ENCODE measurements at places on chromosomes 11 and 22.

DNA sequence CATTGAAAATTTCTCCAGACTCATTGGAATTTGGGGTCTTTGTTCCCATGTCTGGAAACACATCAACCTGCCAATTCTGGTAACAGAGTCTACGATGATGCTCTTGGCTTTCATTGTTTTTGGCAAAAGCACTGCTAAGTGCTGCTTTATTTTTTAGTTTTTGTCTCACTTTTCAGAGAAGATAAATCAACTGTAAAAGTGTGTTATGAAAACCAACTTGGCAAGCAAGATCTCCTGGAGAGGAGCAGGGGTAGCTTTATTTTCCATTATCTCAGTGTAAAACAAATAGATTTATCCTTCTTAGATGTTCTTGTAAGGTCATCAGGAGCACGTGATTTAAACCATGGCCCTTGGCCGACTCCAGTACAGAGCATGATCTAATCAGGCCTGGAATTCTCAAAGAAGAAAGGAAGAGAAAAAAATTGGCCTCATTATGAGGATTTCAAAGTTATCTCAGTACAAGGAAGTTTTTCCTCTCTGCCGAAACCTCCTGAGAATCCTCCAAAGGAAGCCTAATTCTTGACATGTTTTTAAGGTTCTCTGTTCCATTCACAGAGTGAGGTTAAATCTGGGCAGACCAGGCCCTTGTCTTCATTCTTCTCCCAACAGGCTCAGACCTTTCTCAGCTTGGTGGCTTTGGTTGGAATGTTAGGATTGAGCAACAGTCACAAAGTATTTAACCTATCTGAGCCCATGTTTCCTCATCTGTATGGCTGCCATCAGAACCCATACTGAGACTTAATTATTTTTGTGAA, 16.4 kb upstream of the PAMR1 start:
- no peak overlapping the region for H3K4me3 ChIP-seq
- H3K36me3 ChIP-seq, result no peaks in the 10 kb centered on the region
- no peaks in the 10 kb centered on the region for H3K27me3 ChIP-seq
- H3K4me1 ChIP-seq, result peaks cover 62% of the 10 kb centered on the region

- H3K4me3 ChIP-seq, result no peak overlapping the region
- no peak overlapping the region for H3K27ac ChIP-seq
- no peaks in the 10 kb centered on the region for H3K27me3 ChIP-seq
- H3K4me1 ChIP-seq, result peaks cover 8% of the 10 kb centered on the region
- H3K36me3 ChIP-seq, result no peaks in the 10 kb centered on the region
Measured at GRCh38 chr11:108734956-108735559, 70.2 kb downstream of the DDX10 start.

GRCh38 chr11:109089144-109089543, 332.8 kb upstream of the C11orf87 start:
- no peaks in the 10 kb centered on the region for H3K4me1 ChIP-seq
- H3K36me3 ChIP-seq, result no peaks in the 10 kb centered on the region
- no peak overlapping the region for H3K27ac ChIP-seq
- DNase-seq, result no peak
- H3K27me3 ChIP-seq, result no peaks in the 10 kb centered on the region
- no peak overlapping the region for H3K4me3 ChIP-seq

DNA sequence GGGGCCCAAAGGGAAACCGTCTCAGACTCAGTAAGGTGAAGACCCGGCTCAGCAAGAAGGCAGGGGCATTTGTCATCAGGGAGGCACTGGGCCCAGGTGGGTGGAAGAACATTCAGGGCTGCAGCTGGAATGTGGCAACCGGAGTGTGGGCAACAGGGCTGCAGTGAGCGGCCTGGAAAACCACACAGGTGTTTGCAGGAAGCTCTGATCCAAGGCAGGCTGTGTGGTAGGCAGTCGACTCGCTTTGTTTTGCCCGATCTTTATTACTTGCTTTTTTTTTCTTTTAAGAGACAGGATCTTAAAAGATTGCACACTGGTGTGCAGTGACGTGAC, 82.8 kb downstream of the DGCR2 start:
- H3K4me3 ChIP-seq, result no peak overlapping the region
- DNase-seq, result no peak
- H3K27me3 ChIP-seq, result no peaks in the 10 kb centered on the region
- H3K27ac ChIP-seq, result no peak overlapping the region

DNA sequence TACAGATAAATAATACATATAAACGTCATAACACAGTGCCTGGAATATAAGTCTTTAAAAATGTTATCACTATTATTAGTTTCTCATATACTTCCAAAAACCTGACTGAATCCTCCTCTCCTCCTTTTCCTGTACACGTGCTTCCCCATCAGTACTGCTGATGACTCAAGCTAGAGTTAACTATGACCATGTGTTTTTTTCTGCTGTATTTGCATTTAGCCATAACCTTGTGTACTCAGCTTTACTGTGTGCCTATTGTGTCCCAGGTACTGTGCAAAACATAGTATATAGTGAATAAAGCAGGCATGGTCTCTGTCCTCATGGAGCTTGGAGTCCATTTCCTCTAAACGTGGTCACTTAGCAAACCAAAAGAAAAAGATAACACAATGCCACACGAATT, 56.5 kb upstream of the ARHGAP32 start:
- no peak for DNase-seq
- no peaks in the 10 kb centered on the region for H3K36me3 ChIP-seq
- no peaks in the 10 kb centered on the region for H3K27me3 ChIP-seq
- H3K4me1 ChIP-seq, result peaks cover 15% of the 10 kb centered on the region
- H3K27ac ChIP-seq, result 0 out of 2 replicates have a peak overlapping the region, but pooled peaks have one; percentile 26

- no peak for DNase-seq
- H3K27ac ChIP-seq, result no peak overlapping the region
- no peak overlapping the region for H3K4me3 ChIP-seq
- no peaks in the 10 kb centered on the region for H3K27me3 ChIP-seq
- peaks cover 21% of the 10 kb centered on the region for H3K36me3 ChIP-seq
- H3K4me1 ChIP-seq, result no peaks in the 10 kb centered on the region
Measured at GRCh38 chr11:46414879-46415278, 23.3 kb upstream of the CHRM4 start.

DNA sequence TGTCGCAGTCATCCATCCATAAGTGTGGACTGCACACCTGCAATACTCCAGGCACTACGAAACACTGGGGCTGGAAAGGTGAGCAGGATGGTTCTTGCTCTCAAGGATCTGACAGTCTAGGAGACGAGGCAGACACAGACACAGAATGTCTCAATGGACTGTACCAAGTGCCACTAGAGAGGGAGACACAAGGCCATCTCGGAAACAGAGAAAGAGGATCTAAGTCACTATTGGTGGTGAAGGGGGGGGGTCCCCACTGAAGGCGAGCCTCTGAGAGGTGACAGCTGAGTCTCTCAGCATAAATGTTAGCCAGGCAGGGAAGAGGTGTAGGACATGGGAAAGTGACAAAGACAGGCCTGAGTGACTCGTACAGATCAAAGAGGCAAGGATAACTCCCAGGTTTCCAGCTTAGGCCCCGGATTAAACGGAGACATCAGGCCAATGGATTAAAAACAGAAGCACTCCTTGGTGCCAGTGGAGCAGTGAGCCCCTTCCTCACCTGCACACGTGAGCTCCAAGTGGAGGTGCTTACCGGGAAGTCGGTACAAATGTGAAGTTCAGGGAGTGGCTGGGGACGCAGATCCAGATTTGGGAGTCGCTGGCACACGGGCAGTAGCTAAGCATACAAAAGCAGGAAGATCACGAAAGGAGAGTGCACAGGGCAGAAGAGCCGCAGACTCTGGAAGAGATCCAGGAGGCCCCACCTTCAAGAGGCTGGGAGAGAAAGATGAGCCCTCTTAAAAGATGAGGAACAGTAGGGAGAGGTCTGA, 117.2 kb downstream of the MICAL3 start:
- peaks cover 31% of the 10 kb centered on the region for H3K36me3 ChIP-seq
- H3K27me3 ChIP-seq, result no peaks in the 10 kb centered on the region
- H3K4me1 ChIP-seq, result peaks cover 24% of the 10 kb centered on the region
- no peak overlapping the region for H3K4me3 ChIP-seq

DNA sequence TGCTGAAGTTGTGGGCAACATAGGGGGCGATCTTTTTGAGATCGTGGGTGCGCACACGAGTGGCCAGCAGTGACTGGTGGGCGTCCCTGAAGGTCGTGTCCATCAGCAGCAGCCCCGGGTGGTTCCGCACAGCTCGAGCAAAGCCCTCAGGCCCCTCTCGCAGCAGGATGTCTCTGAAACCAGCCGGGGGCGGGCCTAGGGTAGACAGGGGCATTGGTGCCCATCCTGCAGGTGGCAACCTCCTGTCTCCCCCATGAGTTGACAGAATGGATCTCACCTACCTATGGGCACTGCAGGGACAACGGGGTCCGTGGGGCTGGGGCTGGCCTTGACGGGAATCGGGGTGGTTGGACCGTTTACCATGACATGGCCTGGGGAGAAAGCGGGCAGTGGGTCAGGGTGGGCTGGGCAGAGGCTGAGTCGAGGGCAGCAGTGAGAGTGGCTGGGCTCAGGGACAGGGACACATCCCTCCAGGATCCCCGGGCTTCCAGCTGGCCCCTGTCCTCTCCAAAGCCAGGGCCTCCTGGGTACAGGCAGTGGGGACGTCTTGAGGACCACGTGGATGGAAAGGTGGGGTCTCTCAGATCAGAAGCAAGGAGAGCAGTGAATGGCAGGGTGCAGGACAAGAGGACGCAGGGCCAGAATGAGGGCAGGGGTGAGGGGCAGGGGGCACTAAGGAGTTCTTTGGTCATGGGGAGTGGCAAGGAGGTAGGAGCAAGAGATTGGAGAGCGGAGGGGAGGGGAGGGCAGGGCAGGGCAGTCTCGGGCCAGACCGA, 4.2 kb upstream of the LRFN4 start:
- no peak overlapping the region for H3K27ac ChIP-seq
- no peak overlapping the region for H3K4me3 ChIP-seq
- H3K36me3 ChIP-seq, result peaks cover 47% of the 10 kb centered on the region
- peaks cover 16% of the 10 kb centered on the region for H3K4me1 ChIP-seq
- no peak for DNase-seq

- H3K36me3 ChIP-seq, result no peaks in the 10 kb centered on the region
- no peak overlapping the region for H3K27ac ChIP-seq
- H3K27me3 ChIP-seq, result no peaks in the 10 kb centered on the region
- DNase-seq, result no peak
Measured at GRCh38 chr11:130634961-130635473, 186.6 kb downstream of the ADAMTS15 start.

- H3K27me3 ChIP-seq, result no peaks in the 10 kb centered on the region
- peak; percentile 54 for DNase-seq
- no peak overlapping the region for H3K27ac ChIP-seq
- H3K4me3 ChIP-seq, result peak overlapping the region; percentile 57
- no peaks in the 10 kb centered on the region for H3K4me1 ChIP-seq
Measured at GRCh38 chr11:95067039-95067840, 521 bp downstream of the SRSF8 start.

- no peak for DNase-seq
- no peak overlapping the region for H3K27ac ChIP-seq
- peaks cover 19% of the 10 kb centered on the region for H3K4me1 ChIP-seq
- H3K4me3 ChIP-seq, result no peak overlapping the region
- H3K36me3 ChIP-seq, result peaks cover 81% of the 10 kb centered on the region
Measured at GRCh38 chr22:37910890-37911672, 5.0 kb downstream of the MICALL1 start.

DNA sequence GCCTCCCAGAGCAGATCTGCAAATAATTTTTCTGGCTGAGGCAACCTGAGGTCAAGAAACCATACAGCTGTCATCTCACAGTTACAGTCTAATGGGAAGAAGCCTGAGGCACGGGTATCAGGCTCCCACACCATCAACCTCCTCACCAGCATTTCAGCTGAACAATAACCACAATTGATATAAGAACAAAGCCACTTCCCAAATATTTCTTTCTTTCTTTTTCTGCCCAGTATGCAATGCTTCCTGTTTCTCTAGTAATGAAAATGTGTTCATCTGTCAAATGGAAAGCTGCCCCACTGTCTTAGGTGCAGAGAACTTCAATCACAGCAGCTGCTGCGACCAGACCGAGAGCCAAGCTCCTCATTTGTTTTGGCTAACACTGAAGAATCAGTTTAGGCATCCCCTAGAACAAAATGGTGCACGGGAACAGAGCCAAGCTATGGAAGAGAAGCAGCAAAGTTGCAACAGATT, 108.4 kb downstream of the BLID start:
- H3K4me1 ChIP-seq, result no peaks in the 10 kb centered on the region
- H3K36me3 ChIP-seq, result no peaks in the 10 kb centered on the region
- no peaks in the 10 kb centered on the region for H3K27me3 ChIP-seq
- no peak overlapping the region for H3K4me3 ChIP-seq
- no peak overlapping the region for H3K27ac ChIP-seq
- DNase-seq, result no peak

DNA sequence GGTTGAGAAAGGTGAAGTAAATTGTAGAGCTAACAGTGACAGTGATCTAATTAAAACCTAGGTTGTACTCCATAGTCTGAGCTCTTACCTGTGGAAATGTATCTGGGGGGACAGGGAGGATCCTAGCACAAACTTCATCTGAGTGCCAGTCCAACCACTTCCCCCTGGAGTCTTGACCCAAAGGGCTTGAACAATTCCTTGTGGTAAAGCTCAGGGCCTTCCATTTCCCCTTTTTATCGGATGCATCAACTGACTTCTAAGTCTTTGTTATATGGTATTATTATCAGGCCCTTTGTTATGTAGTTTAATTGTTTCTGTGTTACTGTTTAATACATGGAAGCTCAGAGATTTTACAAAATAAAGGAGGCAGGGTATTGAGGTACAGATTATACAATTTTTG, 140.2 kb upstream of the SESN3 start:
- no peak overlapping the region for H3K4me3 ChIP-seq
- H3K27ac ChIP-seq, result no peak overlapping the region
- no peaks in the 10 kb centered on the region for H3K4me1 ChIP-seq
- no peaks in the 10 kb centered on the region for H3K27me3 ChIP-seq
- no peak for DNase-seq

GRCh38 chr11:34145073-34145472, 39.6 kb downstream of the NAT10 start:
- no peak overlapping the region for H3K27ac ChIP-seq
- peaks cover 98% of the 10 kb centered on the region for H3K36me3 ChIP-seq
- no peaks in the 10 kb centered on the region for H3K27me3 ChIP-seq
- no peak for DNase-seq
- H3K4me3 ChIP-seq, result no peak overlapping the region
- no peaks in the 10 kb centered on the region for H3K4me1 ChIP-seq

GRCh38 chr11:133723056-133723455, 122.3 kb downstream of the SPATA19 start:
- no peaks in the 10 kb centered on the region for H3K27me3 ChIP-seq
- no peak for DNase-seq
- no peak overlapping the region for H3K4me3 ChIP-seq
- H3K4me1 ChIP-seq, result no peaks in the 10 kb centered on the region

DNA sequence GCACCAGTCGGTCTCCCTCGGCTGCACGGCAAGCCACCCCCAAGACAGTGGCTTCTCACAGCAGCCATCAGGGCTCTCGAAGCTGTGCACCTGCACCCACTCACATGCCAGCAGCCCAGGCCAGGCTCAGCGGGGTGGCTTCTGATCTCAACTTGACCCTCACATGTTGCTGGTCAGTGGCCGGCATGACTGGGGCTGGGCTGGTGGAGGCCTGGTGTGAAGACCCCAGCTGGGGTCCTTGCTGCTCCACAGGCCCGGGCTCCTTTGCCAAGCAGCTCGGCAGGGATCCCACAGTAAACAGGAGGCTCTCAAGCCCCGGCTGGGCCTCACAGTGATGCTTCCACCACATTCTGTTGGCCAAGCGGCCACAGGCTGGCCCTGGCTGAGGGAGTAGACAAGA, 128.2 kb downstream of the BRD1 start:
- H3K27ac ChIP-seq, result no peak overlapping the region
- no peaks in the 10 kb centered on the region for H3K36me3 ChIP-seq
- H3K4me1 ChIP-seq, result no peaks in the 10 kb centered on the region
- no peak overlapping the region for H3K4me3 ChIP-seq
- H3K27me3 ChIP-seq, result no peaks in the 10 kb centered on the region
- DNase-seq, result no peak

- no peaks in the 10 kb centered on the region for H3K27me3 ChIP-seq
- no peak overlapping the region for H3K27ac ChIP-seq
- DNase-seq, result no peak
- H3K4me1 ChIP-seq, result 0 out of 2 replicates have a peak, but pooled peaks cover 4% of the 10 kb centered on the region
- H3K4me3 ChIP-seq, result no peak overlapping the region
Measured at GRCh38 chr11:79080551-79080950, 360.3 kb downstream of the TENM4 start.
